ENCODE measurements at places on chromosomes 12 and 14.
A peak's percentile ranks its signal among the peaks of the same experiment; 100 is the strongest.

DNA sequence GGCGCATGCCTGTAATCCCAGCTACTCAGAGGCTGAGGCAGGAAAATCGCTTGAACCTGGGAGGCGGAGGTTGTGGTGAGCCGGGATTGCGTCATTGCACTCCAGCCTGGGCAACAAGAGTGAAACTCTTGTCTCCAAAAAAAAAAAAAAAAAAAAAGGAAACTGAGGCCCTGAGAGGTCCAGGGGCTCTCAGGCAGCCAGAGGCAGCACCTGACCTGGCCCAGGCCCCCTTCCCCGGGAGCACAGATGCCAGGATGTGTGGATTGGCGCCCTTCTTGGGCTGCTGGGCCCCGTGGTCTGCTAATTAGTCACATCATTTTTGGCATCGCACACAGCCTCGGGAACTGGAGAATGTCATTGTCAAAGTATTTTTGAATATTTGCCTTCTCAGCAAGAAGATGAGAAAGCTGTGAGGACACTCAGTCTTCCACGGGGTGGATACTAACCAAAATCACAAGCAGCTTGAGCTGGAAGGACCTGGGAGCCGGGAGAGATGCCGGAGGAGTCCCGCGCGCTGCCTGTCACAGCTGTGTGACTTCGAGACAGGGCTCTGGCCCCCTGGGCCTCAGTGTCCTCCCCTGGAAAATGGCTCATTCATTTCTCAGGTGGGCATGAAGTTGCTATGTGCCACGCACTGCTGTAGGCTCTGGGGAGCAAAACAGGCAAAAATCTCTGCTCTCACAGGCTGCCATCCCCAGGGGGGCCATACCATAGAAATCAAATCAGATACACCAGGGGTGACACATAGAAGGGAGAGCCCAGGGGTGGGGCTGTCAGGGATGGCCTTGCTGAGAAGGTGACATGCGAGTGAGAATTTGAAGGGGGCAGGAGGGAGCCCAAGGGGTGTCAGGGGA lies 12.5 kb upstream of the RCOR1 start:
- peak; percentile 93 for DNase-seq

DNA sequence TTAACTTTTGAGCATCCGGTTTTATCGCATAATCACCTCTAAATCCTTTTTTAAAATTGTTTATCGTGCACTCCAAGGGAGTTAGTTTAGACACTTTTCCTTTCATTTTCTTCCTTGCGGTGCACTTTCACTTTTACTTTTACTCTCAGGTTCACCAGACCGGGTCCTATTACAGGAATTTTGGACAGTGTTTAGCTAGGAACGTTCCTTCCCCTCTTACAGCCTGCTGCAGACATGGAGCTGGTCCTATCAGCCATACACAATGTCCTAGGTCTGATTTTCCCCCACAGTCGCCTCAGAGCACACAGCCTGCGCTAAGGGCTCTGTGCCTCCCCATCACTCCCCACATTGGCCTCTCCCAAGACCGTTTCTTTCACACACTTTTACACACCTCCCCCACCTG lies 103.9 kb downstream of the ALG10 start:
- DNase-seq = no peak

DNA sequence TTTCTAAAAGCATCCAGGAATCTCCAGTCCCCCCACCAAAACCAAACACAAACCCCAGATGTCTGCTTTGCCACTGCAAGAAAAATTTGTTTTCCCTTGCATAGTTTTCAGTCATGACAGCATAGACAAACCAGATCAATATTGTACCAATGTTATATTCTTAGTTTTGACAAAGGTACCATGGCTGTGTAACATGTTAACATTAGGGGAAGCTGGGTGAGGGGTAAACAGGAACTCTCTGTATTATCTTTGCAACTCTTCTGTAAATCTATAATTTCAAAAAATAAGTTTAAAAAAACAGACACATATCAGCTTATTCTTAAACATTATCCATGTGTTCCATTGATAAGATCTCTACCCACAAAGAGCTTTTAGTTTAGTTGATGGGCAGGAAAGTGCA lies 44.4 kb upstream of the PWP1 start:
- peak; percentile 50 for DNase-seq

- DNase-seq = no peak
These were observed 72.0 kb downstream of the TECPR2 start for GRCh38 chr14:102434647-102435175.

All from osteoblast (primary cell).